ENCODE measurements at places on chromosomes 7 and 10. TPM values are rescaled to one million over a fixed set of nuclear protein-coding genes. Genes with fewer than 3 reads are reported as not detected.

Gene TSC22D4
- total RNA-seq = 32.3 TPM

Gene FAM25G
- 5.3 TPM for total RNA-seq

Gene AGBL3
- total RNA-seq = 0.56 TPM

Gene NXPH1
- not detected for total RNA-seq

Gene DGKB
- not detected for total RNA-seq

Gene WIPF3
- 0.14 TPM for total RNA-seq
